Activated T-cell treated with anti-CD3 and anti-CD28 coated beads, Interleukin-2, amount 50 U/mL, for 24 hours (primary cell): ENCODE measurements at places on chromosomes 11 and 22.
A peak's percentile ranks its signal among the peaks of the same experiment; 100 is the strongest.

GRCh38 chr11:4191031-4191571, 96.5 kb downstream of the RRM1 start:
- no peak for DNase-seq

DNA sequence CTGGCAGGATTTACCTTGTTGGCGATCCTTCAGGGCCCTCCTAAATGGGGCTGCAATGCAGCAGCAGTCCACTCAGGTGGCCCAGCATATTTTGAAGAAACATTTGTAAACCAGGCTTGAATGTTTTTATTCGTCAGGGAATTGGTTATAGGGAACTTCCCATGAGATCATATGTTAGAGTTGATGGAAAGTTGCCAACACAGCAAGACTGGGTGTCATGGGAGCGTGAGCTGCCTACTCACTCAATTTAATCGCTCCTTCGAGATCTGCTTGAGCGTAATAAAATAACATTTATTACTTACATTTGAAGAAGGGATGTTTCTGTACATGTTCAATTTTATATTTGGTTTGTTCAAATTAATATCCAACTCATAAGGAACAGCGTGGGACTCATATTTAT, 19.4 kb downstream of the OR2AT4 start:
- no peak for DNase-seq

DNA sequence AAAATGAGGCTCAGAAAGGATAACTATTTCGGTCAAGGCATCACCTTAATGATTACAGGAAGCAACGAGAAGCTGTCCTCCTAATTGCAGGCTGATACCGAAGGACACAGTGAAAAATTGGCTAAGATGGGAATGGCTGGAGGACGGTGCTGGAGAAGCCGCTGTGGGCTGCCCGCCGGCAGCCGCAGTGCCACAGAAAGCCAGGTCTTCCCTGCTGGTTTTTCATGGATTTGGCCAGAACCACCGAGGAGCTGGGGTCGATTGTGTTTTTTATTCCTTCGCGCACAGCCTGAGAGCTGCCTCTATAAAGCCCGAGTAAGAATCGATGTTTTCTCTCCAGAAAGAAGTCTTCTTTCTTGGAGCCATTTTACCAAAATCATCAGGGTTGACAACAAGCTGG, 1484.2 kb downstream of the BRD1 start:
- no peak for DNase-seq

DNA sequence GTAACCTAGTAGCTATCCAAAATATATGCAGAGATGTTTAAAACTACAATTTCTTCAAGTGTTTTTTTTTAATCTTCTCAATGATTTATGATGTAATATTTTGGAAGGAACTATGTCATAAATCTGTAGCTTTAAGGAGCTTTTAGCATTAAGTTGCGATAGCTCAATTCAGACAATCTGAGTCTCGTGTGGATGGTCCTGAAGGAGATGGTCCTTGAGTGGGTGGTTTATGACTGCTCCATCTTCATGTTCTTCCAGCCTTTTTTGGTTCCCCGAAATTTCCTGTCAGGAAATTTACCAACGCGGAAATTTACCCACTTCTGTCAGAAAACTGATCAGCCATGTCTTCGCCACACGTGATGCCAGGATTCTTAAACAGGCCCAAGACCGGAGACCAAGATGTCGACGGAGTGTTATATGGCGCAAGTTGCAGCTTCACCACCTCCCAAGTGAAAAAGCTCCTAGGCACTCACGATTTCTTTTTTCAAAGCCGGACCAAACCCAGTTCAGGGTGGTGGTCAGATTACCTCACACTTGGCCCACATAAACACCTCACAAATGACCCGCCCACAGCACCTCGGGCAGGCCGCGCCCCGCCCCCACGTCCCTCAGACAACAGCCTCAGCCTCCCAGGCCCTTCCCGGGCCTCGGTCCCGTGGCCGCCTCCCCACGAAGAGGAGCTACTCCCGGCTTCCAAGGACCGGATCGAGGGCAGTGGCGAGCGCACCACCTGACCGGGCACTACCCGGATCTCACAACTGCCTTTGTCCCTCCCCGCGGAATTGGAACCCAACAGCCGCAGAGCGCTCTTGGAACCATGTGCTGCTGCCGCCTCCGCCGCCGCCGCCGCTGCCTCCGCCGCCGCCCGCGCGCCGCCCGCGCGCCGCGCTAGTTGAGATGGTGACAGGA, at the start of gene MORC2:
Gene MORC2, minus strand, starts transcription at position 760 of the 909 bp plus-strand sequence. CDS start 885 bp downstream, outside the sequence.
- DNase-seq = no peak

DNA sequence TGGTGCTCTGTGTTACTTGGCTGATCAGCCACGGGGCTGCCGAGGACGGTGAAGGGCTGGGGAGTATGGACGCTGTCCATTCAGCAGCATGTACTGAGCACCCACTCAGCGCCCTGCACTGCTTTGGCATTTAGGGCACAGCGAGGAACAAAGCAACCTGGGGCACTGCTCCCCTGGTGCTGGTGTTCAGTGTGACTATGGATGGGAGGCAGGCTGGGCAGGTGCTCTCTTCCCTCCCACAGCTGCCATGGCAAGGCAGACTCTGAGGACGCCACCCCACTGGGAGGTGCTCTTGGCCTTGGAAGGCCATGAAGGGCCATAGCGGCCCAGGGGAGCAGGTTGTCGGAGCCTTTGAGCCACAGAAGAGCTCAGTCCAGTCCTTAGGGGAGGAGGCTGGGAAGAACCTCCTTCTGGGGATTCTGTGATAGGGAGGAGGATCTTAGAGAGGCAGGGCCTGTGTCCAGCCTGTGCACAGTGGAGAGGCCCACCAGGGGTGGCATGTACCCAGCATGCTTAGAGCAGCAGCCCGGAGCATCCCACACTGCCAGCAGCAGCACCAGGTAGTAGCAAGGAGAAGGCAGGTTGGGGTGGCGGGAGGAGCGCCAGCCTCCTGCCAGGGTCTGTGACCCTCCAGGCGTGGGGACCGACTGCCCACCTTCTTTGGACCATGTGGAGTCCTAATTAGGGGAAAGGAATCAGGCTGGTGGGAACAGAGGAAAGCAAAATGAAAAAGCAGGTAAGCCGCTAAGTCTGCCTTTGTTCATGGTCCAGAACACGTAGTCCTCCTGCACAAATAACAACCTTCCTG, 141.8 kb downstream of the MPPED1 start:
- DNase-seq = no peak

DNA sequence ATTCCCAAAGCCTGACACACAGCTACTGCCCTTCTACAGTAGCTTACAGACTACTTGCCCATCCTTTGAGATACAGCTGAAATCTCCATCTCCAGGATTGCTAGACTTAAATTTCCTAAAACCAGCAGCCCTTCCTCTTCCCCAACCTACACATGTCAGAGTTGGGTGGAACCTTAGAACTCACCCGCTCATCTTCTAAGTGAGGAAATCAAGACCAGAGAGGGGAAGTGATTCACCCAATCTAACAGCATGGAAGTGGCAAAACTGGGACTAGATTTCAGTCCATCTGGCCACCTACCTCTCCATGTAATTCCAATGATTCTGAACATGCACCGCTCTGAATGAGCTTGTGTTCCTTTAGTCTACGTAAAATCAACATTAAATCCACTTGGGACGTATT, 1.0 kb upstream of the TMEM86A start:
- DNase-seq = no peak

DNA sequence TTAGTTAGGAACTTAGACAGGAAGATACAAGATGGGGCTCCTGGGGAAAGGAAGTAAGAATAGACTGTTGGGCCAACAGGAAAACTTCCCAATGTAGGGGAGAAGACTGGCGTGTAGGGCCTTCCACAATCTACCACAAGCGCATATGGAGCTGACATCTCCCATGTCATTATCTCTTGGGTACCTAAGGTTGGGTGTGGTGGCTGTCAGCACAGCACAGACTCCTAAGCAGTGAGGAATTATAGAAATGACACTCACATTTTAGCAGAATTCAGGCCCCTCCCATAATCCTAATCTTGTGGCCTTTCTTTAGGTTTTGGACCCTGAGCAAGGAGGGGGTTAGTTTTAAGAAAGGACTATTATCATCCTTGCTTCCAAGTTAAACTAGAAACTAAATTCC, 11.6 kb downstream of the TRIM21 start:
- no peak for DNase-seq

DNA sequence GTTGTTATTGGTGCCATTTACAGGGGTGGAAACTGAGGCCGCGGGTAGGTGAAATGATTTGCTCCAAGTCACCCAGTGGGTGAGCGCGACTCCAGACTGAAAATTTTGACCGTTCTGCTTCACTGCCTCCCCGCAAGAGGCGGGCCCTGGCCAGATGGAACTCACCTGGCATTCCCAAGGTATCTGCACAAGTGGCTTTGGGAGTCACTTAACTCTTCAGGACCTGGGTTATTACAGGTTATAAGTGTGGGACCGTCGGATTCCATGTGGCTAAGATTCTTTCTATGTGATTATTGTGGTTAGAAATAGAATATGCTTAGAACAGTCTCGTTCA, 598 bp downstream of the CABIN1 start:
- DNase-seq = no peak

DNA sequence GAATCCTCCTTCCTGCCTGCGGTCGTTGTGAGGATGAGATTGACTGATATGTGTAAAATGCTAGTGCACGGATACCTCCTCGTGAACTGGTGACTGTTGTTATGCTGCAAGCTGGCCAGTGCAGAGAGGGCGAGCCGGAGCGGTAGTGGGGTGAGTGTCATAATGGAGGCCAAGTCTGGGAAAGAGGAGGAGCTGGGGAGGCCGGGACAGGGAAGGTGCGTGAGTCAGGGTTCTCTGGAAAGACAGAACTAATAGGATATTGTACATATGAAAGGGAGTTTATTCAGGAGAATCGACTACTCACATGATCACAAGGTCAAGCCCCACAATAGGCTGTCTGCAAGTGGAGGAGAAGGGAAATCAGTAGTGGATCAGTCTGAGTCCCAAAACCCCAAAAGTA, 56.8 kb upstream of the FADD start:
- DNase-seq = no peak

DNA sequence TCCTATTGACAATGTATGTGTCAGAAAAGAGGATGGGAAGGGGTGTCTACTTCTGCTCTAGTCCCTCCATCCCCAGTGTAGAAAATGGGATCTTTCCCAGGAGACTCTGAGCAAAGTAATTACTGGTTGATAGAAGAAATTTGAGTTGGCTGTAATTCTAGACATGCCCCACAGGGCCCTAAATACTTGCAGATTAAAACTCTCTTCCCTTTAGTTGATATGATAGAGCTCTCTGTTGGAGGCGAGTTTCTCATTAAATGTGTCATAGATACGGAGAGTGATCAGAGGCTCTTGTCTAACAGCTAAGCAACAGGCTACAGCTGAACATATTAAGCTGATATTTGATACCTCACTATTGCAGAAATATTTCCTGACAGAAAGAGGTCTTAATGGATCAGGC, 32.9 kb downstream of the OR52E1 start:
- DNase-seq = no peak

- DNase-seq = no peak
Measured at GRCh38 chr22:38923463-38924346, 33.7 kb upstream of the APOBEC3A start.

- peak; percentile 54 for DNase-seq
Measured at GRCh38 chr11:78039919-78040671, 17.0 kb upstream of the KCTD14 start.

- no peak for DNase-seq
Measured at GRCh38 chr11:107857550-107858216, 904 bp downstream of the SLC35F2 start.

- no peak for DNase-seq
Measured at GRCh38 chr22:35978889-35979288, 49.7 kb downstream of the RBFOX2 start.

GRCh38 chr22:36871669-36872081, 10.9 kb downstream of the NCF4 start:
- no peak for DNase-seq

DNA sequence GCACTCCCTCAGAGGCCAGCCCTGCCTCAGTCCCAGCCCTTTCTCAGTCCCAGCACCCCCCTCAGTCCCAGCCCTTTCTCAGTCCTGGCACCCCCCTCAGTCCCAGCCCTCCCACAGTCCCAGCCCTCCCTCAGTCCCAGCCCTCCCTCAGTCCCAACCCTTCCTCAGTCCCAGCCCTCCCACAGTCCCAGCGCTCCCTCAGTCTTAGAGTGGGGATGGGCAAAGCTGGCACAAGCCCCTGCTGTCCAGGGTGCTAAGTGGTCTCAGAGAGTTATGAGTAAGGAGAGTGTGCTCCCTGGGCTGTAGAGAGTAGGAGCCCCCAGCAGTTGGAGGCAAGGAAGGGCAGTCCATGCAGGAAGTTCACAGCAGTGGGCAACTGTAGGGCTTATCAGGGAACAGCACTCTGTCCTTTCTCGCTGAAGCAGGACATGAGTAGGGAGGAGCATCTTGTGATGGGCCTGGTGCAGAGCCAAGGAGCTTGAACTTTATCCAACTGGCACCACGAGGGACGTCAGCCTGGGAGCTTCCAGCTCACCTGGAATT, 51.4 kb upstream of the CRYBB3 start:
- no peak for DNase-seq

- no peak for DNase-seq
Measured at GRCh38 chr11:107413352-107413751, 44.3 kb downstream of the CWF19L2 start.

GRCh38 chr11:129333873-129334272, 41.8 kb upstream of the BARX2 start:
- DNase-seq = no peak

GRCh38 chr22:37197451-37198257, 9.6 kb upstream of the C1QTNF6 start:
- DNase-seq = peak; percentile 48

- DNase-seq = no peak
Measured at GRCh38 chr11:91794146-91794545, 430.5 kb upstream of the FAT3 start.

DNA sequence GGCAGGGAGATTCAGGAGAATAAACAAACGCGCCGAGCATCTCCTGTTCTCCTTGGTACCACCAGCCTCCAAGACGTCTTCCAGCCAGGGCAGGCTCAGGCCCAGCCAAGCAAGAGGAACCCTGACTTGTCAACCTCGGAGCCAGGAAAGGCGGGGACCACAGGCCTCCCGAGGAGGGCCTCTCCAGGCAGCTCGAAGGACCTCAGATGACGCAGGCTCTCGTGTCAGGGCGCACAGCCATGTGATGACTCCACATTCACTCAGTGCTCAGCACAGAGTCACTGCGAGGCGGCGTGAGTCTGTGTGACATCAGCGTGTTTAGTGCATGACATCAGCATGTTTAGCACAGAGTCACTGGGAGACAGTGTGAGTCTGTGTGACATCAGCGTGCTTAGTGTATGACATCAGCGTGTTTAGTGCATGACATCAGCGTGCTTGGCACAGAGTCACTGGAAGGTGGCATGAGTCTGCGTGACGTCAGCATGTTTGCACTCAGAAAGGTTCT, 241.4 kb downstream of the BRD1 start:
- DNase-seq = peak; percentile 29

DNA sequence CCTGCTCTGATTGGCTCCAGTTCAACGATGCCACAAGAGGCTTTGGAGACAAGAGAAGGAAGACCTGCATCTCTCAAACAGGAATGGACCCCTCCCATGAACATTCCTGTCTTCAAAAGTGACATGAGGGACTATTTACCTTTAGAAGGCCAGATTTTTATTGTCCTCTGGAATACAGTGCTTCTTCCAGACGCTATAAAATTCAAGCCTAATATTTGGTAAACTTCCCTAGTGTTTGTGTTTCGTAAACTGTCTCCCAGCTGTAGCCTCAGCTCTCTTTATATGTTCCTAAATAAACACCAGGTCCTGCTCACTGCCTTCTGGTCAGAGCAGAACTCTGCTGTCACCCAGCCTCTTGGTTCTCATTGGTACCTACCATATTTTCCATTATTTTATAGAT, 157.8 kb downstream of the CCDC34 start:
- DNase-seq = no peak
